Keratinocyte (primary cell): ENCODE measurements at places on chromosomes 5 and 9.

- DNase-seq, result no peak
- no peak overlapping the region for H3K4me3 ChIP-seq
- H3K36me3 ChIP-seq, result no peaks in the 10 kb centered on the region
These were observed 54.6 kb upstream of the PHYKPL start for GRCh38 chr5:178287091-178287790.

GRCh38 chr5:74865804-74866595 is at the start of gene FAM169A:
Gene FAM169A (minus strand): TSS chr5:74866387. CDS start chr5:74841676, 24,711 bp downstream.
- no peaks in the 10 kb centered on the region for H3K36me3 ChIP-seq
- peak within 1 kb of the TSS; percentile 84 for H3K27ac ChIP-seq
- H3K4me1 ChIP-seq, result peaks cover 40% of the 10 kb centered on the region
- H3K4me3 ChIP-seq, result peak within 1 kb of the TSS; percentile 82
- H3K27me3 ChIP-seq, result no peaks in the 10 kb centered on the region

GRCh38 chr5:6758236-6758635 is 45.0 kb downstream of the TENT4A start:
- no peak for DNase-seq
- H3K36me3 ChIP-seq, result peaks cover 18% of the 10 kb centered on the region
- no peaks in the 10 kb centered on the region for H3K27me3 ChIP-seq
- H3K4me1 ChIP-seq, result no peaks in the 10 kb centered on the region
- no peak overlapping the region for H3K27ac ChIP-seq

- H3K4me3 ChIP-seq, result peak overlapping the region; percentile 45
- H3K27me3 ChIP-seq, result no peaks in the 10 kb centered on the region
- peaks cover 12% of the 10 kb centered on the region for H3K4me1 ChIP-seq
- H3K27ac ChIP-seq, result peak overlapping the region; percentile 39
- DNase-seq, result no peak
These were observed 23.2 kb downstream of the MAP3K1 start for GRCh38 chr5:56838409-56839039.

DNA sequence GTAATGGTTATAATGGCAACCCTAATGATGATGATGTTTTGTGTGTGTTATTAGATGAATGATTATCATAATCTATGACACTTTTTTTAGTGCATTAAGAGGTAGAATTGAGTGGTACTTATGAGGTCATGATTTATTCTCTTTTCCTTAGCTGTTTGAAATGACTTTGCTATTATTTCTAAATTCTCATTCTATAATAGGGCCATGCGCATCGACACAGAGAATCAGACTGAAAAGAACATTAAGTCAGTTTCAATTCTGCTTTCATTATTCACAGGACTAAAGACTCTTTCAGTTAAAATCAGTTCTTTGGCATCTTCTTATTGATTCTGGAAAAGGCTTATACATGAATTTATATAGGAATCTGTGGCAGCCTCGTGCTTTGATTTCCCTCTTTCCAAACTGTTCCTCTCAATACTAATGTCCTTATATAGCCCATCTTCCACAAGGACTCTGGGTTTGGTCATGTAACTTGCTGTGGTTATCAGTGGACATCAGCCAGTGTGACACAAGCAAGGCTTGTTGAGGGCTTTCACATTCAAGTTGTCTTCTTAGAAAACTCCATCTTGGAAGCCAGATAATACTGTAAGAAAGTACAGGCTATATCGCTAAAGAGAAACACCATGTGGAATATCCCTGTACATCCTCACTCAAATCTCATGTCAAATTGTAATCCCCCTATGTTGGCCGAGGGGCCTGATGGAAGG is 140.3 kb upstream of the CHD1 start:
- H3K27me3 ChIP-seq, result no peaks in the 10 kb centered on the region
- H3K36me3 ChIP-seq, result no peaks in the 10 kb centered on the region
- H3K27ac ChIP-seq, result no peak overlapping the region
- DNase-seq, result no peak
- no peak overlapping the region for H3K4me3 ChIP-seq
- H3K4me1 ChIP-seq, result no peaks in the 10 kb centered on the region

DNA sequence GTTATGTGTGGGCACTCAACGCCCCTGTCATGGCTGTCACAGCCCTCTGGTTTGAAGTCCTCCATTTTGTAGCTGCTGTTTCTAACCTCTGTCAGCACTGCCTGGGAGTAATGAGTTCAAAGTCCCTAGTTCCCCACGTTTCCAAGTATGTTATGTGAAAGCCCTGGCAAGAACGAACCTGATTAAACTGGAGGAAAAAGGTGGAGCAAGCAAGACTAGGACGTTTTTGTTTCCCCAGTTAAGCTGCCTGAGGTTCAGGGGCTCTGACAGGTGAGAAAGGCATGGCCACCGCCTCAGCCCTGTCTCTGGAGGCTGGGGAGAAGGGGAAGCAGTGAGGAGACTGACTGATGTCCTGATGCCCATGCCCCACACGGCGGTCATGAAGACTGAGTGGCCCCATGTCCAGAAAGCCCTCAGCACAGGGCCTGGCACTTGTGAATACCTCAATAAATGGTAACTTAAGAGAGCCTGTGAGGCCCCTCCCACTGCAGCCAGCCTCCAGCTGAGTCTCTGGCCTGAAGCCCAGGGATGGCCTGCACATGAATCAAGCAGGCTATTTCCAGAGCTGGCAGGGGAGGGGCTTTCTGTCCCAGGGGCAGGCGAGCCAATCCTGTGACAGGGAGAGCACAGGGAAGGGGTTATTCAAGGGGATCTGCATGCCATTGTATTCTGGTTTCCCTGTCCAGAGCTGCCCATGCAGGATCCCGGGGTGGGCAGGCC is 61.8 kb downstream of the PFDN1 start:
- H3K4me1 ChIP-seq, result peaks cover 46% of the 10 kb centered on the region
- no peaks in the 10 kb centered on the region for H3K27me3 ChIP-seq
- no peak overlapping the region for H3K4me3 ChIP-seq
- peaks cover 10% of the 10 kb centered on the region for H3K36me3 ChIP-seq
- H3K27ac ChIP-seq, result peak overlapping the region; percentile 62

DNA sequence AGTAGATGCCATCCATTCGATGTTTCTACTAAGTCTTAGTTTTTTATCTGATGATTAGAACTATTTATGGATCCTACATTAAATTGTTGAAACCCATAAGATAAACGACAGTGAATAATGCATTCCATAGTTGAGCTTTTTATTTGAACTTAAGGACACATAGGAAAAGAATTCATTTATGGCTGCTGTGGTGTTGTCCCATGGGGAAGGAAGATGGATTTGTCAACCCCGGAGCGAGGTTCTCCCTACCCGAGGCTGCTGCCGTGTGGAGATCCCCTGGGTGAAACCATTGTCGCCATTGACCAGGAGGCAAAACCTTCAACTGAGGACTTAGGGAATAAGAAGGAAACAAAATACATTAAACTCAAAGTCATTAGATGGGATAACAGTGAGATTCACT is 146.7 kb downstream of the PRDM6 start:
- no peak for DNase-seq
- H3K27ac ChIP-seq, result no peak overlapping the region
- H3K4me1 ChIP-seq, result no peaks in the 10 kb centered on the region
- no peak overlapping the region for H3K4me3 ChIP-seq

- H3K27me3 ChIP-seq, result peaks cover 5% of the 10 kb centered on the region
- no peaks in the 10 kb centered on the region for H3K4me1 ChIP-seq
- H3K27ac ChIP-seq, result no peak overlapping the region
- H3K4me3 ChIP-seq, result no peak overlapping the region
- DNase-seq, result no peak
These were observed 20.3 kb downstream of the HSD17B3 start for GRCh38 chr9:96281641-96282040.

DNA sequence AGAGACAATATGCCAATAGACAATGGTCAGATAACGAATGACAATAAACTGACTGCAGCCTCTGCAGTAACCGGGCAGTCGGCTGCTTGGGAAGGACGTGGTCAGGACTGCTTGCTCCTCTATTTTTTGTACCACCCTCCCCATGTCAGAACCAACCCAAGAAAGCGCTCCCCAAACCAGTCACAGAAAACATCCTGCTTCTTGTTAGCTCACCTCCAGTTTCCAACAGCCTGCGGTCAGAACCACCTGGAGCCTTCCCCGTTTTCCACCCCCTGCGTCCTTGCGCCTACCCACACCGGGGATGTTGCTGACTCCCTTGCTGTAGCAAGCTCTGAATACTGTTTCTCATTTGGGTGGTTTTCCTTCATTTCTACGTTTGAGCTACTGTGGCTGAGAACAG is 1.7 kb upstream of the MRNIP start:
- no peak overlapping the region for H3K4me3 ChIP-seq
- peaks cover 13% of the 10 kb centered on the region for H3K36me3 ChIP-seq
- no peaks in the 10 kb centered on the region for H3K27me3 ChIP-seq
- DNase-seq, result no peak
- no peak overlapping the region for H3K27ac ChIP-seq

- no peaks in the 10 kb centered on the region for H3K36me3 ChIP-seq
- no peaks in the 10 kb centered on the region for H3K4me1 ChIP-seq
- no peak overlapping the region for H3K27ac ChIP-seq
- H3K4me3 ChIP-seq, result no peak overlapping the region
- no peaks in the 10 kb centered on the region for H3K27me3 ChIP-seq
These were observed 578.4 kb downstream of the SLCO4C1 start for GRCh38 chr5:101717721-101718120.

GRCh38 chr9:77752554-77752953 is 104.4 kb upstream of the GNA14 start:
- H3K27me3 ChIP-seq, result no peaks in the 10 kb centered on the region
- DNase-seq, result no peak
- H3K4me1 ChIP-seq, result no peaks in the 10 kb centered on the region
- peaks cover 5% of the 10 kb centered on the region for H3K36me3 ChIP-seq

- DNase-seq, result no peak
- no peak overlapping the region for H3K27ac ChIP-seq
- H3K27me3 ChIP-seq, result no peaks in the 10 kb centered on the region
These were observed 461.3 kb upstream of the CLINT1 start for GRCh38 chr5:158320178-158320674.

- H3K4me3 ChIP-seq, result no peak overlapping the region
- H3K4me1 ChIP-seq, result no peaks in the 10 kb centered on the region
- no peaks in the 10 kb centered on the region for H3K27me3 ChIP-seq
- no peak for DNase-seq
These were observed 31.5 kb upstream of the NSMF start for GRCh38 chr9:137490532-137491186.

- DNase-seq, result no peak
- H3K36me3 ChIP-seq, result no peaks in the 10 kb centered on the region
- no peaks in the 10 kb centered on the region for H3K4me1 ChIP-seq
- H3K27me3 ChIP-seq, result no peaks in the 10 kb centered on the region
These were observed 568.5 kb downstream of the RAB3C start for GRCh38 chr5:59151162-59151889.

GRCh38 chr5:160427607-160428006 is 6.0 kb downstream of the PTTG1 start:
- no peaks in the 10 kb centered on the region for H3K27me3 ChIP-seq
- no peak for DNase-seq
- H3K27ac ChIP-seq, result no peak overlapping the region
- peaks cover 4% of the 10 kb centered on the region for H3K36me3 ChIP-seq
- H3K4me3 ChIP-seq, result no peak overlapping the region
- H3K4me1 ChIP-seq, result peaks cover 20% of the 10 kb centered on the region

DNA sequence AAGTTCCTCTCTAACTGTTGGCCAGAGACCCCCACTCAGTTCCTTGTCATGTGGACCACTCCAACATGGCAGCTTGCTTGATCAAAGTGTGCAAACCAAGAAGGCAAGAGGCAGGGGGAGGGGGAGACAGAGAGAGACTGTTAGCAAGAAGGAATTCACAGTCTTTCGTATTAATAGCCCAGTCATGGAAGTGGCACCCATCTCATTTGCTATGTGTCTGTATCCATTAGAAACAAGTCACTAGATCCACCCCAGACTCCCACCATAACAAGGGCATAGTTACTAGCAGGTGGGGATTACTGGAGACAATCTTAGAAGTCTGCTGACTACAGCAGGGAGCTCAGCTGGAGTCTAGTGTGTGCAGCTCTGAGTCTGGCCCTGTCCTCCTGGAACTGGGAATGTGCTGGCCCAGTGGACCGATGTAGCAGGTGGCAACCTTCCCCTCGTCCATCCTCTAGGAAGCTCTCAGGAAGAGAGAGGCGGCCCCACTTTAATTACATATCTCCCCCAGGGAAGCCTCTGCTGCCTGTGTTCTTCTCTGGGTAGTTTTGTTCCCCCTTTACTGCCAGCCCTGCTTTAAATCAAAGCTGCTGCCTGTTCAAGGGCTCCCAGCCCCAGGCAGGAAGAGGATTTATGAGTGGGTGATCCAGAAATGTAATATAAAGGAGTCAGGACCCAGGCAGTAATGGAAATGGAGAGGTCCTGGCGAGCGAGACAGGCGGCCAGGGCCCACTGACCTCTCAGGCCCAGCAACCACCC is 47.8 kb upstream of the ALDH1B1 start:
- no peak for DNase-seq
- H3K27ac ChIP-seq, result no peak overlapping the region
- no peaks in the 10 kb centered on the region for H3K4me1 ChIP-seq

- no peak for DNase-seq
- H3K36me3 ChIP-seq, result no peaks in the 10 kb centered on the region
- no peaks in the 10 kb centered on the region for H3K4me1 ChIP-seq
- H3K27ac ChIP-seq, result no peak overlapping the region
These were observed 262.8 kb downstream of the RFX3 start for GRCh38 chr9:3262826-3263529.

DNA sequence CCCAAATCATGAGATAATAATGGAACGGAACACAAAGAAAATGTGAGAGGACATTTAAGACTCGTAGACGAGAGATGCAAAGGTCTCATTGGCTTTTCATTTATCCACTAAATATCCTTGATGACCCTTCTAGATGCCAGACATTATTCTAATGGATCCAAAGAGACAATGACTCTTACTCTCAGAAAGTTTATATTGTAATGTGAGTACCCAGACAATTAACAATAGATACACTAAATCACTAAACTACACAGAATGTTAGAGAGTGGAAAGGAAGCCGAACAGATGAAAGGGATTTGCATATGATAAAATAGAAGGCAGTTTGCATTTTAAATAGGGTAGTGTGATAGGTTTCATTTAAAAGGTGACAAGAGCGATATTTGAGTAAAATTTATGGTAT is 973.3 kb downstream of the TAF11L14 start:
- no peaks in the 10 kb centered on the region for H3K36me3 ChIP-seq
- no peaks in the 10 kb centered on the region for H3K4me1 ChIP-seq
- no peak overlapping the region for H3K27ac ChIP-seq
- no peak overlapping the region for H3K4me3 ChIP-seq
- DNase-seq, result no peak

DNA sequence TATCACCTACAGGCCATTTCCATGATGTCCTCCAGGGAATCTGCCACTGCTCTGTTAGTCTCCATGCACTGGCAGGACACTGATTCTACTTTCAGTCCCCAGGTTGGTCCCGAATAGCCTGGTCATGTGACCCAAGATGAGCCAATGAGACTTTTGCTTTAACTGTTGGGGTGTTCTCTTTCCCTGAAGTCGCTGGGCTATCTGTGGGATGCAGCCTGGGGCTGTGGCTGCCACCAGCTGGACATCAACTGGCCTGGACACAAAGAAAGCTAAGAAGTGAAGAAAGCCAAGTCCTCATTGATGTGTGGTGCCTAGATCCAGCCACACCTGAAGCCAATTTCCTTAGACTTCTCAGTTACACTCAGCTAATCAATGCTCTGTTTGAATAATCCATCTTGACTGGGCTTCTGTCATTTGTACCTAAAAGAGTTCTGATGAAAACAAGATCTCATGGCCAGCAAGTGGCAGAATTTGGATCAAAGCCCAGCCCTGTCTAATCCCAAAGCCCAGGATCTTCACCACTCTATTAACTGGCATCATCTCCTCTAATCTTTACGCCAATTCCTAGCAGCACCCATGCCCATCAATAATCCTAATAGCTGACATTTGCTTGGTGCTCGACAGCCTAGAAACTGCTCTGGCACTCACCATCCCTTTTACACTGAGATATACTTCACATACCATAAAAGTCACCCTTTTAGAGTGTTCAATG is 37.0 kb downstream of the SH3PXD2B start:
- H3K27ac ChIP-seq, result no peak overlapping the region
- no peaks in the 10 kb centered on the region for H3K27me3 ChIP-seq
- H3K4me1 ChIP-seq, result peaks cover 72% of the 10 kb centered on the region
- no peak for DNase-seq
- no peak overlapping the region for H3K4me3 ChIP-seq
- H3K36me3 ChIP-seq, result peaks cover 2% of the 10 kb centered on the region
